Astrocyte (in vitro differentiated cells and primary cell): ENCODE measurements at places on chromosomes 16 and 17.

GRCh38 chr16:69474408-69474807 is 50.0 kb downstream of the CYB5B start:
- DNase-seq = no peak

DNA sequence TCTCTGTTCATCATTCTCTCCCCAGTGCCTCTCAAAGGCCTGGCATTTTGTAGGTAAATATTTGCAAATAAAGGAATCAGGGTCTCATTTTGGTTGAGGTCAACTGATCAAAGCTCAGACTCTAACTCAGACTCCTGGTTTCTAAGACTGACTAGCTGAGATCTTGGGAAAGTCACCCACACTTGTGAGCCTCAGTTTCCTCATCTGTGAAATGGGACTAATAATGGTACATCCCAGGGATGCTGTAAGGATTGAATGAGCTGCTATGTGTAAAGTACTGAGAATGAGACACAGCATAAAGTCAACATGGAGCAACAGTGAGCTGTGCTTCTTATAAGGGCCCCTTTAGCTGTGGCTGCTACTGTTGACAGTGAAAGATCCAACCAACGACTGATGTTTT is 70.6 kb upstream of the XYLT1 start:
- no peak for DNase-seq

GRCh38 chr17:61395409-61395982 is 4.1 kb upstream of the TBX2 start:
- DNase-seq = no peak

- DNase-seq = no peak
These were observed 41.8 kb downstream of the RAB11FIP4 start for GRCh38 chr17:31433091-31433790.

DNA sequence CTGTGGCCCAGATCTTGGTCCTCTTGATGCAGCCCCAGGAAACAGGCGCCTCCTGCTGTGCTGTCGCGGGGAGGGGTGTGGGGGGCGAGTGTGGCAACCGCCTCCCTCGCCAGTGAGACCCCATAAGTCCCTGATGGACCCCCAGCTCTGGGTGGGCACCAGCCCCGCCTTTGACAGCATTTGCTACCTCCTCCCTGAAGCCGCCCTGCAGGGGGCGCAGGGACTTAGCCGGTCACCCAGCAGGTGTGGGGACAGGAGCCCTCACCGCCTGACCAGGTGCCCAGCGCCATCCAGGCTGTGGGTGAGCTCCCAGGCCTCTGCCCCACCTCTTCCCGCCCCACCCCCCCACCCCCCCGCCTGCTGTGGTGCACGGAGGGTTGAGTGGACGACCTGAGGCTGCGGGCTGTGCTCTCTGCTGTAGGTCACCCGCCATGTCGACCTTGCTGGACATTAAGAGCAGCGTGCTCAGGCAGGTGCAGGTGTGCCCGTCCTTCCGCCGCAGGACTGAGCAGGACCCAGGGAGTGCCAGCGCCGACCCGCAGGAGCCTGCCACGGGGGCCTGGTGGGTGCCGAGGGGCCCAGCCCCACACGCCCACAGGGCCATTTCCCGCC is 4.8 kb downstream of the BAIAP3 start:
- DNase-seq = no peak

DNA sequence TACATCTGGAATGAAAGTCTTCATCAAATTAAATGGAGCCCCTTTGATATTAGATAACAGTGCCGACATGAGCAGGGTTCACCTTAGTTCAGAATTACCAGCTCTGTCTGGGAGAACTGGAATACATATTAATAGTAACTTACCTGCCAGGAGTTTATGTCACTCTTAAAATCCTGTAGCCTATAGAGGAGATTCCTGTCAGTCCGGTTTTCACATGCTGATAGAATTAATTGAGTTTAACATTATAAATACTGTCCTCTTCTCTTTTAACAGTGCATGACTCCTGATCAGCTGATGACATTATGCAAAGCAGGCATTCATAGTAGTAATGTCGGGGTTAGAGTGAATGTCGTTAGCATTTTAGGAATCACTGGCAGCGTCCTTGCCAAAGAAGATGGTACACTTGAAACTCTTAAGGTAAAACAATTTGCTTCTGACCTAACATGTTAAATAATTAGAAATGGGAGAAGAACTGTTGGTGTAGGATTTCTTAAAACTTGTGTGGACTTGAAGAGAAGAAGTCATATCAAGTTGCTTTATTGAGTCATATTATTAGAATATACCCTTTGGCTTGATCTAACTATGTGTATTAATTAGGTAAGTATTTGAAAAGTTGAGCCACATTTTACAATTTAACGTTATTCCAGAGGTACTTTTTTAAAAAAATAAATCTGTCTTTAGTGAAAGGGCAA is 34.3 kb downstream of the HEATR3 start:
- DNase-seq = no peak

DNA sequence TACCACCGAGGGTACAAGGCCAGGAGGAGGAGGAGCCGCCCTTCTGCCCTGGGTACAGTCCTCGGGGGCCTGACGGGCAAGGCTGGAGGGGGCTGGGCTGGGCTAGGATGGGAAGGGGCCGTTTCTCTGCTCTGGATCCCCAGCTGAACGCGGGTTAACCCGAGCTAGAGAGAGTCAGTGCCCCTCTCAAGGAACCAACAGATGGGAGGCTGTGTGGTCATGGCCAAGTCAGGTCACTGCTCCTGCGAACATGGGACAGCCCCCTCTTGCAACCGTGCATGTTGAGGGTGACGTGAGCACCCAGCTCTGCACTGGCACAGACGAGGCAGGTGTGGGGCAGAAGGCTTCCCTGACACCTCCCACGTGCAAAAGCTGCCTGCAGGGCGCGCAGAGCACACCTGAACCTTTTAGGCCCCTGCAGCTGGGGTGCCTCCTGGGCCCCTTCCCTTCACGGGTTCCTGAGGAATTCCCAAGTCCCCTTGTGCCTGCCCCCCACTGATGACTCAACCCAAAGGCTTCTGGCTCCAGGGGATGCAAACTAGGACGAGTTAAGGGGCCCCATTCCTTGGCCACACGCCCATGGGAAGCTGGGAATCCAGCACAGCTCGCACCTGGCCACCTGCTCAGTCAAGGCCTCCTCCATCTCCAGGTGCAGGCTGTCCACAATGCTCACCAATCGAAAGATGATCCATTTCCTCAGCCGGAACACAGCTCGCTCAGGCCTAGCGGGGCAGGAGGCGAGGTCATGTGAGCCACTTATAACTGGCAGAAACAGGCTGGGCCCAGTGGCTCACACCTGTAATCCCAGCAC is 6.3 kb downstream of the MYBBP1A start:
- no peak for DNase-seq

GRCh38 chr17:68347380-68347779 is 56.1 kb downstream of the ARSG start:
- DNase-seq = no peak

DNA sequence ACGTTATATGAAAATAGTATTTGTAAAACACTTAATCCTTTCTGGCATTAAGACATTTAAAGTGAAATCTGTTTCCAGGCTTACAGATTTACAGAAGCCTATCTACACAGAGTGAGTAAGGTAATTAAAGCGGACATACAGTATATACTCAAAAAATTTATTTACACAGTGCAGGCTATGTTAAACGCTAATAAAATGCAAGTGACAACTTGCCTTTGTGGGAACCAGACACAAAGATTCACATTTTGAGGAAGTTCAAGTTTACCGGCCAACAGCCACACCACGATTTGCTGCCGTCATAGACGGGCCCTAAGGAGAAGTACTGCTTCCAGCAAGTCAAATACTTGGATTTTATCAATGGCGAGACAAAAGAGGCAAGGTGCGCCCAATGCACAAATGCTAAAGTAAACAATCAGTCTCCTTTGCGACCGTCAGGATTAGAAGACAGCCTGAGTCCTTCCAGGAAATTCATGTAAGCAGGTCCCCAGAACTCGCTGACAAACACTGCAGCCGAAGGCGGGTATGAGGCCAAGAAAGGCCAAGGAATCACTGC is 801 bp downstream of the VPS35 start:
- DNase-seq = peak; percentile 23

GRCh38 chr17:8057691-8058114 is 18.8 kb downstream of the ALOX15B start:
- DNase-seq = peak; percentile 53

DNA sequence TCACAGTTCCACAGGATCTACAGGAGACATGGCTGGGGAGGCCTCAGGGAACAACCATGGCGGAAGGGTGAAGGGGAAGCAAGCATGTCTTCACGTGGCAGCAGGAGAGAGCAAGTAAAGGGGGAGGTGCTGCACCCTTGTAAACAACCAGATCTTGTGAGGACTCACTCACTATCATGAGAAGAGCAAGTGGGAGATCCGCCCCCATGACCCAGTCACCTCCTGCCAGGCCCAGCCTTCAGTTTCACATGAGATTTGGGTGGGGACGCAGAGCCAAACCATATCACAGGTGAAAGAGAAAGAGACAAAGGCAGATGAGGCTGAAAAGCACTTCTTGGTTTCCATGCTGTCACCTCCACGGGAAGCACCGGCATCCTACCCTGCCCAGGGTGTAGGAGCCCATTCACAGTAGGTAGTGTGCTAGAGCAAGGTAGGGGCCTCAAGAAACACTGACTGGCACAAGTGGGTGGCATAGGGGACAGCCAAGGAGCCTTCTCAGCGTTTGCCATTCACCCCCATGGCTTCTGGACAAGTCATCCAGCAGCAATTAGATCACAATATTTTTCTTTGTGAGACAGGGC is 6.6 kb downstream of the NARF start:
- DNase-seq = no peak

GRCh38 chr17:56316604-56317003 is 163.3 kb downstream of the ANKFN1 start:
- DNase-seq = no peak

DNA sequence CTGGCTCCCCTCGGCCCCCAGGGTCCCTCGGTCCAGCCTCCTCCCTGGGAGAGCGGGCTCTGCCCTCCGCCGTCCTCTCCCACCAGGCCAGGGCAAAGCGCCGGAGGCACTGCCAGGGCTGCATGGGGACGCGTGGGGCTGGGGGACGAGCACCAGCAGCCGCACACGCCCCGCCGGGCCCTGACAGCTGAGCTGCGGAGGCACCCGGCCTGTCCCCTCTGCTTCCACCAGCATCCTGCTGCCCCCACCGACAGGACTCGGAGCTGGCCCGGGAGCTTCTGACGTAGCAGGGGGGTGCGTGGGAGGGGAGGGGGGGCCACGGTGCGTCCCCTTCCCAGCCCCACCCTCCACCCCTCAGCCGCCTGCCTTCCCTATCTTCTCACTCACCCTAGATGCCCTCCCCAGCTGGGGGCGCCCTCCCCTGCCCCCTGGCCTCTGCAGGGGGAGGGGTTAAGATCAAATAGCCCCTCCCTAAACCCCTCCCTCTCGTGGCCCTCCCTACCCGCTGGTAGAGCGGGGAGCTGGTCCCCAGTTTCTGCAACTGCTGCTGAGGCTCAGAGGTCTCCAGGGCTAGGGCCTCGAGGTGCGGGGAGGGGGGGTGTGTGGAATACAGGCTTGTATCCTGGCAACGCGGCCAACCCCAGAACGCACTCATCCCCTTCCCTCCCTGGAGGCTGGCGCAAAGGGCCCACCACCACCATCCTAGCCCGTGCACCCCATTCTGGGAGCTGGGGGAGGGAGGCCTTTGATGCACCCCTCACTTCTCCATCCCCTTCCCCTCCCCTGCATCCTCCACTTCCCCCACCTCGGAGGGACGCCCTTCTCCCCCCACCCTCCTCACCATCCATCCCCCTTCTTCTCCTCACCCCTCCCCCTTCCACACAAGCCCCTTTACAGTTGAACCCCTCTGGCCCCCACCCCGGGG is 1.0 kb downstream of the SRCIN1 start:
- no peak for DNase-seq

- peak; percentile 41 for DNase-seq
These were observed 34.9 kb downstream of the CHD9 start for GRCh38 chr16:53089434-53090285.

DNA sequence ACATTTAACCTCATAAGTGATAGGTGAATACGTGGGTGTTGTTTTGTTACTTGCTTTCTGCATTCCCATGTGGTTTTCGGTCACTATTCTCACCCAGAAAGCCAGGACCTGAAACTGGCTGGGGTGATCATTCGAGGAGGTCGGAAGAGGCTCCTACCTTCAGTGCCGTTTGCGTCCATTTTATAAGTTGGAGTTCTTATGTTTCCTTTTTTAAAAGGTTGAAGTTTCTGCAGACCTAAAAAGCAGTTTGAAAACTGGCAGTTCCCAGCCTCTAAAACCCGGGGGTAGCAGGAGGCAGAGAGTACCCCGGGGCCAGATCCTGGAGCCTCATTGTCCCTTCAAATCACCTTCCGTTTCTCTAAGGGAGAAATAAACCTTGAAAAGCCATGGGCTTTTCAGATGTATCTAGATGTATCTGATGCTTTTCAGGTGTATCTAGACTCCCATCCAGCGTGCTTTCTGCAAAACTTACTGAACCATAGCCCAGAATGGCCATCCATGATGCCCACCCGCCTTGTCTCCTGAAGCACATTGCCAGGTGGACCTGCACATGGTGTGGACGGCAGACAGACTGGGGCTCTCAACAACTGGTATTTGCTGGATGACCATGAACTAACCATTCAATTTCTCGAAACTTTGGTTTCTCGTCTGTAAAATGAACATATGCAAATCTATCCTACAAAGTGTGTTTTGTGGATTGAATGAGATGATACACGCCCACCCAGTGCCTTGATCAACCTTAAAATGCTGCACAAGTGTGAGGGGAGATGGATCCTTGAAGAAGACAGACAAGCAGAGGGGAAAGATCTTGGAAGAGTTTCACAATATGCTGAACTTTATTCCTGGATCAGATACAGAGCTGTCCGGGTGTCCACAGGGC is 1.3 kb downstream of the NLRC5 start:
- no peak for DNase-seq

DNA sequence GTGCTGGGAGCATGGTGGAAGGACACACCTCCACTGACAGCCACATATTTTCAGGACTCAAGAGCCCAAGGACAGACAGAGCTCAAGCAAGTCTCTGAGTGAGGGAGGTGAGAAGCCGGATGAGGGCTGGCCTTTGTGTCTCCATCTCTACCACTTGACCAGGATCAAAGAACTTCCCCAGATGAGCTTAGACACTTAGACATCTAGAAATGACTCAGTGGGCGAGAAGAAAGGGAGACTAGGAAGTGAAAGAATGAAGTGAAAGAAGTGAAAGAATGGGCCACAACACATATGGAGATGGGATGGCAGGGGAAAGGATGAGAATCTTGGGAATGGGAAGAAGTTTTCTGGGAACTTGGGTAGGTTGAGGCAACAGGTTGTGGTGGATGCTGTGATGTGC is 274.9 kb upstream of the CCL2 start:
- DNase-seq = no peak

DNA sequence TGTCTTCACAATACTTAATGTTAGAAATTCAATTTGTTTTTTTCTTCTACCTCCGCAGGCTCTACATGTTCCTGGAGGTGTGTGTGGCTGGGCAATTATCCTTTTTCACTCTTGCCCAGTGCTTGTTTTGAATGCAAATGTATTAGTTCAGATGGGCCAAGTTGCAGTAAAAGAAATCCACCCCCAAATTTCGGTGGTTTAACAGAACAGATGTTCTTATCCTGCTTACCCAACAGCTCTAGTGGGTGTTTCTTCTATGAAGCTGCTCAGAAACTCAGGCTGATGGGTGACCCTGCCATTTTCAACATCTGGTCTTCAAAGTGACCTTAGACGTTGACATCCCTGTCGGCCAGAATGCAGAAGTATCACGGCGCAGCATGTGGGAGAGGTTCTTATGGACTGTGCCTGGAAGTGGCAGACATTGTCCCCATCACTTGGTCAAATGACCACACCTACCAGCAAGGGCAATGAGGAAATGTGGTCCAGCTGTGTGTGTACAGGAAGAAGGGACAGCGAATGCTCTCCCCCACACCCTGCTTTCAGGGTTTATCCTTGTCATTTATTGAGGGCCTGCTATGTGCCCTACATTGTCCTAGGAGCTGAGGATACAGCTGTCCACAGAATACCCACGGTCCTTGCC is 157.3 kb downstream of the CDH13 start:
- no peak for DNase-seq

- DNase-seq = no peak
These were observed 110.8 kb downstream of the CNTNAP4 start for GRCh38 chr16:76387994-76388393.
